ENCODE measurements at places on chromosomes 5 and 9.

GRCh38 chr5:131720714-131721113 lies 76.1 kb downstream of the FNIP1 start:
- DNase-seq, result no peak

- DNase-seq, result no peak
These were observed 58.5 kb downstream of the DCP2 start for GRCh38 chr5:113035096-113035495.

GRCh38 chr5:69083412-69083811 lies 10.4 kb upstream of the SLC30A5 start:
- no peak for DNase-seq

- no peak for DNase-seq
These were observed 4.3 kb downstream of the SH3GLB2 start for GRCh38 chr9:129023908-129024233.

GRCh38 chr5:53917095-53917494 lies 356.7 kb downstream of the NDUFS4 start:
- DNase-seq, result no peak

DNA sequence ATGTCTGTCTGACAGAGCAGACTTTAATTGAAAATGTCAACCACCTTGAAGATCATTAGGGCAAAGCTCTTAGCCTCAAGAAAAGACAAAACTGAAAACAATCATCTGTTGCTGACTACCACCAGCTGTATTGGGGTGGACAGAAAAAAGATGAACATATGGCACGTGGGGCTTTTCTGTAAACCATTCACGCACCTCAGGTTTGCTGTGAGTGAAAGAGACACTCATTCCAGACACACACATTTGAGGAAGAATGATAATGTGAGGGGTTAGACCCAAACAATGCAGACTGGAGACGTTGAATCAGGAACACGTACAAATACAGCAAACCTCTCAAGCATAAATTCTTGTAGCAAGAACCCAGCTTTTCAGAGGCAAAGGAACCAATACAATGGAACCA lies 158.7 kb downstream of the EBF1 start:
- DNase-seq, result no peak

GRCh38 chr5:14166437-14166836 lies 23.3 kb downstream of the TRIO start:
- no peak for DNase-seq

- no peak for DNase-seq
These were observed 16.4 kb upstream of the RPS14 start for GRCh38 chr5:150465927-150466326.

DNA sequence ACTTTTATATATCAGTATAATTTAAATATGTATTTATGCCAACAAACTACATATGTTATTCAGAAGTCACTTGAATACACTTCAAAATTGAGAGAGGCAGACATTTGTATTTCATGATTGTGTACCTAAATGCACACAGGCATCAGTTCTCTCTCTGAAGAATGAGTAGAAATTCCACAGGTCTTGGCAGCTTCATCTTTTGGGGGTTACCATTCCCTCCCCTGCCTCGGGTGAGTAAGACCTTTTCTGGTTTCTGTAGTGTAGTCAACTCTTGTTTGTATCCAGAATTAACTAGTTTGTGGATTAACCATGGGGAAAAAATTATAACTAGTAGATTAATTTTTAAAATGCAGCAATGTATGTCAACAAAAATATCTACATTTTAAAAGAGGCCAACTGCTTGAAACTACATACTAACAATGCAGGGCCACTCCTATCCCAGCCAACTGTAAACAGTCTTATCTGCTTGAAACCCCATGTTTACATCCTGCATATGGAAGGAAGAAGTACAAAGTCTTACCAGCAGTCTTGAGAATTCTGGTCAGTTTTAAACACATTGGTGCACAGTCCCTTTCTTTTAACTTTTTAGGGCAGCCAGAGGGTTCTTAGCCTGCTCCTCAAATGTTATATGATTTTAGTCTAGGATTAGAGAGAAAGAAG lies 339.6 kb upstream of the KIF2A start:
- DNase-seq, result no peak

GRCh38 chr9:126974594-126974993 lies 60.0 kb downstream of the RALGPS1 start:
- no peak for DNase-seq

DNA sequence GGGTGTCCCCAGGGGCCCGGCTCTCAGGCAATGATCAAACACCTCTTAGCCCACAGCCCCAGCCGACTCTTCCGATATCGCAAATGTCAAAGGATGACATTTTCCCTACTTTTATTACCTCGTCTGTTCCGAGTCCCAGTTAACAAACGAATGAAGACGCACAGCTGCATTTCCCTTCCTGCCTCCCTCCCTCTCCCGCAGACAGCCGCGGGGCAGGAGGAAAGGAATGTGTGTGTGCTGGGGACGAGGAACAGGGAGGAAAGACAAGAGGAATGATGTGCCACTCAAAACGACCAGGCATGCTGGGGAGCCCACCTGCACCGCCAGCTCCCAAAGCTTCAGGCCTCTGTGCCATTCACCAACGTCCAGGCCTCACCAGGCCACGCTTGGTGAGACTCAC lies 125.9 kb upstream of the SARDH start:
- no peak for DNase-seq

All from caudate nucleus (tissue), 63 donors.